B cell (primary cell): ENCODE measurements at places on chromosomes 12 and 14. TPM values are rescaled to one million over a fixed set of nuclear protein-coding genes. Genes with fewer than 3 reads are reported as not detected.

The KRT74 gene
- total RNA-seq, result not detected in 2 replicates

The DBX2 gene
- total RNA-seq, result not detected in 2 replicates

The NEDD8 gene
- total RNA-seq, result 86.6 and 98.5 TPM in 2 replicates

The GPRC5A gene
- total RNA-seq, result not detected in 2 replicates

The CPM gene
- total RNA-seq, result 5.0 and 6.4 TPM in 2 replicates

The RERG gene
- not detected in 2 replicates for total RNA-seq

The DIP2B gene
- total RNA-seq, result 38.8 and 45.5 TPM in 2 replicates

The GLIPR1L2 gene
- total RNA-seq, result 0.46 and 0.91 TPM in 2 replicates

The GYS2 gene
- total RNA-seq, result 0.10 TPM in 1 of 2 replicates, not detected in the other

The ACVR1B gene
- 8.7 and 10.6 TPM in 2 replicates for total RNA-seq

The HRK gene
- total RNA-seq, result 45.1 and 49.6 TPM in 2 replicates

The AMIGO2 gene
- total RNA-seq, result 9.2 and 10.4 TPM in 2 replicates

The LALBA gene
- not detected in 2 replicates for total RNA-seq

The STK38L gene
- 19.9 and 21.2 TPM in 2 replicates for total RNA-seq
